HuH-7.5 (cell line): ENCODE measurements at places on chromosomes 16 and 17.

DNA sequence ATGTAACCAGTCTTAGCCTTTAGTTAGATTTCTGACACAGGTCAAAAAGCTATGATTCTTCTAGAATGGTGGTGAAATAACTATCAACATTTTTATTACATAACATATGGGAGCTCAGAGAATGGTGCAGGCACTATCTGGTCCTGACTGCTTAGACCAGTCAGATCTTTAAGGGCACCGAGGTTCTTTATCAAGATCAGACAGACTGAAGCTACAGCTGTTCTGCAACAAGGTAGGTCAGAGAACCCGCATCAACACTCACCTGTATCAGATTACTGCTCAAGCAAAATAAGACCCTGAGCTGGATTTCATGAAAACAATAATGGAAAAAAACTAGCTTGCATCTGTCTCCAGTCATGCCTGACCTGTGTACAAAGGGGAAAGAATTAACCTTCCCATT lies 160.4 kb downstream of the KCNJ2 start:
- no peak for DNase-seq

GRCh38 chr17:8123695-8124349 lies at the start of gene HES7:
Gene HES7, minus strand, starts transcription at chr17:8124106. Its CDS starts 22 bp downstream, at chr17:8124084.
- peak; percentile 45 for DNase-seq

DNA sequence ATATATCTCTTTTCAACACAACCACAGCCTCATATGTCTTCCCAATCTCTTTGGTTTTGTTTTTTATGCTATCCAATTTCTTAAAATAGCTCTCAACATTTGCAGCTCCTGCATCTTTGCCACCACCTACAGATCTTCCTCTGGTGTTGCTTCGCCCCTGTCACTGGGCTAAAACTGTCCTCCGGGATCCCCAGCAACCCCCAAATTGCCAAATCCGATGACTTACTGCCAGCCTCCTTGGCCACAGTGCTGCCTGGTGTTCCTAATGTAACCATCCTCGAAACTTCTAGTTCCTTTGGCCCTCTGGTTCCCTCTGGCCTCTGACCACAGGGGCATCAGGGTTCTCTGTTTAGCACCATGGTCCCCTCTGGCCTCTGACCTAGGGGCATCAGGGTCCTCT lies 70.8 kb downstream of the ELAC2 start:
- no peak for DNase-seq

- DNase-seq = peak; percentile 43
These were observed 99.9 kb downstream of the EFCAB13 start for GRCh38 chr17:47423406-47424295.

DNA sequence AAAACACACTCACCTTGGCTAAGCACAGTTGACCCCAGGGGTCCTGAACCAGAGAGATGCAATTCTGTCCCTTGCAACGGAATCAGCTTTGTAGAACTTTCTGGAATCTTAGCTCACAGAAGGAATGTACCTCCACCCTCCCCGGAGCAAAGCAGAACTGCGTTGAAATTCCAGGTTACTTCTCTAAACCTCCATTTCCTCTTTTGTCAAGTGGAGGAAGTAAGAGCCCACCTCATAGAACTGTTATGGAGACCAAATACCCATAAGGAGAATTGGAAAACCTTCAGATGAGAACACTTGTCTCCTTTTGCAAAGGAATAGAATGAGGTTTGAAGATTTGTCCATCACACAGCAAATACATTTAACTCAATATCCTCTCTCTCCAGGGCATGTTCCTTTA lies 86.6 kb upstream of the RBBP6 start:
- no peak for DNase-seq

- DNase-seq = no peak
These were observed 2.8 kb downstream of the ST6GALNAC1 start for GRCh38 chr17:76640550-76641380.

GRCh38 chr16:17144431-17144830 lies 326.3 kb downstream of the XYLT1 start:
- DNase-seq = no peak

DNA sequence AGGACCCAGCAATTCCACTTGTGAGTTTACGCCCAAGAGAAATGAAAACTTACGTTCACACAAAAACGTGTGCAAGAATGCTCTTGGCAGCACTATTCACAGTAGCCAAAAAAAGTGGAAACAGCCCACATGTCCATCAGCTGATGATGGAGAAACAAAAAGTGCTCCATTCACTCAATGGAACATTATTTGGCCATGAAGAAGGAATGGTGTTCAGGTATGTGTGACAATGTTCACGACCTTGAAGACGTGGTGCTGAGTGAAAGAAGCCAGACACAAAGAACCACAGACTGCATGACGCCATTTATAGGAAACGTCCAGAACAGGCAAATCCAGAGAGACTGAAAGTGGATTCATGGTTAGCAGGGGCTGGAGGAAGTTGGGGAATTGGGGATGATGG lies 84.9 kb downstream of the ZDHHC7 start:
- DNase-seq = no peak

GRCh38 chr16:72126429-72126765 lies 32.8 kb downstream of the DHX38 start:
- no peak for DNase-seq

DNA sequence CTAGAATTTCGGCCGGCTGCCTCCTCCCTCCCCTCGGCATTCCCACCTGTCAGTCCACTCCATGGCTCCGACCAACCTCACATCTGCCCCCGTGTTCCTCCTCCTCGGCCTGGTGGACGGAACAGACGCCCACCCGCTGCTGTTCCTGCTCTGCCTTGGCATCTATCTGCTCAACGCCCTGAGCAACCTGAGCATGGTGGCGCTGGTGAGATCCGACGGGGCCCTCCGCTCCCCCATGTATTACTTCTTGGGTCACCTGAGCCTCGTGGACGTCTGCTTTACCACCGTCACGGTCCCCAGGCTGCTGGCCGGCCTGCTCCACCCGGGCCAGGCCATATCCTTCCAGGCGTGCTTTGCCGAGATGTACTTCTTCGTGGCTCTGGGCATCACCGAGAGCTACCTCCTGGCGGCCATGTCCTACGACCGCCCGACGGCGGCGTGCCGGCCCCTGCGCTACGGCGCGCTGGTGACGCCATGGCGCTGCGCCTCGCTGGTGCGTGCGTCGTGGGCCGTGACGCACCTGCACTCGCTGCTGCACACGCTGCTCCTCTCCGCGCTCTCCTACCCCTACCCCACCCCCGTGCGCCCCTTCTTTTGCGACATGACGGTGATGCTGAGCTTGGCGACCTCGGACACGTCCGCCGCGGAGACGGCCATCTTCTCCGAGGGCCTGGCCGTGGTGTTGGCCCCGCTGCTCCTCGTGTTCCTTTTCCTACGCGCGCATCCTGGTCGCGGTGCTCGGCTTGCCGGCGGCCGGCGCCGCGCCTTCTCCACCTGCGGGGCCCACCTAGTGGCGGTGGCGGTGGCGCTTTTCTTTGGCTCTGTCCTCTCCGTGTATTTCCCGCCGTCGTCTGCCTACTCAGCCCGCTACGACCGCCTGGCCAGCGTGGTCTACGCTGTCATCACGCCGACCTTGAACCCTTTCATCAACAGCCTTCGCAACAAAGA lies at the start of gene OR3A2:
OR3A2 (minus strand) TSS at position 440 of the 948 bp plus-strand sequence.
- no peak for DNase-seq

GRCh38 chr17:13759518-13760335 lies 158.0 kb upstream of the HS3ST3A1 start:
- DNase-seq = no peak

DNA sequence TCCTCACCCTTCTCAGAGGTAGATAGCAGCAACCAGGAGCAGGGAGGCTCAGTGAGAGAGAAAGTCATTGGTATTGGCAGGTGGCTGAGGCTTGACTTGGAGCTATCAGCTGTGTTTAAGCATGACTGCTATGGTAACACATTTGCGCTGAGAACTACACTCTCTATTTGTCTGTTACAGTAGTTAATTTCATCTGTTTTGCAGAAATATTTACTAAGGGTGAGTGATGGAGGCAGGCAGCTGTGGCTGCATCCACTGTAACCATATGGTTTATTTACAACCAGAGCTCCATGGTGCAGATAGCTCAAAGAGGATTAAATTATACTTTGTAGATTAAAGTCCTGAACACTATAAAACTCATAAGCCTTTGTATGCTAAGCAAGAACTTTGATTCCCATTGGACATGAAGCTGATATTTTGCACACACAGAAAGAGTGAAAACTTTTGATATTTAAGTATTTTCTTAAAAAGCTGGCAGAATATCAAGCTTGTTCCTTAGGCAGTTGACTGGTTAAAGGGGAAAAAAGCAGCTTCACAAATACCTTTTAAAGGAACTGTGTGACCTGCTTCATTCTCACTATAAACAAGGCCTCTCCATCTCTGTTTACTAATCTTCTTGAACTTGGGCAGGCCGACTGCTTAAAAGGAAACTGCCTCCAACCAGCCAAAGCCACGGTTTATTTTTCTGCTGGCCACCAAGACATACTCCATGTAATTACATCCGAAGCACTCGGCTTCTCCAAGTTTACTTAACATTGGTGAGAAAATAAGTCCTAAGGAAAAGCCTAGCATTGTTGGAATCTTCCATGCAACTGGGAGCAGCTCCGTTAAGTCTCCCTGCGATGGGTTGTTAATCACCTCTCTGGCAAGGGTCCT lies 299.8 kb upstream of the ZFHX3 start:
- no peak for DNase-seq

- DNase-seq = no peak
These were observed 2.1 kb upstream of the ADCY7 start for GRCh38 chr16:50263940-50264929.

GRCh38 chr16:67154578-67155294 lies 3.9 kb upstream of the B3GNT9 start:
- DNase-seq = no peak

DNA sequence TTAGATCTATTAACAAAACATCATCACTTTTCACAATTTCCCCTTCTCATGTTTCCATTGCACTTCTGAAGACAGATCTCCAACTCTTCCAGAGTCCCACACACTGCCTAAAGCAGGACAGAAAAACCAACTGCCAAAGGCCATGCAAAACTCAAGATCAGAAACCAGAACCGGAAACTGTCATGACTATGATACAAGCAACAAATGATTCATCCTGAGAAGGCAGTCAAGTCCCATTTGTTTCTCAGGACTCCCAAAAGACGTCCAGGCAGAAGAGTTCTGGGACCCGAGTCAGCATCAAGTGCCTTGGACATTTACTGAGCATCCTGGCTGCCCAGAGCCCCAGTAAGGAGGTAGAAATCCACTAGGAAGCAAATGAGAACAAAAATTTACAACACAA lies 38.8 kb downstream of the ERN1 start:
- no peak for DNase-seq

- DNase-seq = no peak
These were observed 7.8 kb downstream of the ZFHX3 start for GRCh38 chr16:73040136-73040535.
